ENCODE measurements at places on chromosomes 11 and 22.

DNA sequence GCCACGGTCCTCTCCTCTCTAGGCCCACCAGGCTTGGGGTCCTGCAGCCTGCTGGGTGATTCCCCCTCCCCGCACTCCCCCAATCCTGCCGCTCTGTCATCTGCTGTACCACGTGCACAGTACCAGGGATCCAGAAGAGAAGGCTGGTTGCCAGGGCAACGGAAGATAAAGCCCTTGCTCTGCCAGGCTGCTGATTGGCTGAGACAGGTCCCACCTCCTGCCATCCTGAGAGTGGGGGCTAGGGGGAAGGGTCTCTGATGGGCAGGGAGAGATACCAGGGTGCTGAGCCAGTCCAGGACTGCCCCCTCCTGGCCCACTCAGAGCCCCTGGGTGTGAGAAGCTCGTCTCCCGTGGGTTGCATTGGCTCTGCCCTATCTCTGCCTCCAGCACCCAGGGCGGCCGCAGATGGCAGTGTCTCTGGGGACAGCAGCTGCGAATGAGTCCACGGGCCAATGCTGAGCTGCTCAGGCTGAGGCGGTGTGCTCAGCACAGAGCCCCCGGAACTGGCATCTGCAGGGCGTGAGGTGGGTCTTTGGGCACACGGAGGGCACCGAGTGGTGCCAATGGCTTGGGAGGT lies at the start of gene SMIM45:
Gene SMIM45 (plus strand): TSS at position 253 of the 577 bp plus-strand sequence.
- no peak for DNase-seq

- DNase-seq = no peak
These were observed 24.2 kb upstream of the HORMAD2 start for GRCh38 chr22:30056015-30056414.

DNA sequence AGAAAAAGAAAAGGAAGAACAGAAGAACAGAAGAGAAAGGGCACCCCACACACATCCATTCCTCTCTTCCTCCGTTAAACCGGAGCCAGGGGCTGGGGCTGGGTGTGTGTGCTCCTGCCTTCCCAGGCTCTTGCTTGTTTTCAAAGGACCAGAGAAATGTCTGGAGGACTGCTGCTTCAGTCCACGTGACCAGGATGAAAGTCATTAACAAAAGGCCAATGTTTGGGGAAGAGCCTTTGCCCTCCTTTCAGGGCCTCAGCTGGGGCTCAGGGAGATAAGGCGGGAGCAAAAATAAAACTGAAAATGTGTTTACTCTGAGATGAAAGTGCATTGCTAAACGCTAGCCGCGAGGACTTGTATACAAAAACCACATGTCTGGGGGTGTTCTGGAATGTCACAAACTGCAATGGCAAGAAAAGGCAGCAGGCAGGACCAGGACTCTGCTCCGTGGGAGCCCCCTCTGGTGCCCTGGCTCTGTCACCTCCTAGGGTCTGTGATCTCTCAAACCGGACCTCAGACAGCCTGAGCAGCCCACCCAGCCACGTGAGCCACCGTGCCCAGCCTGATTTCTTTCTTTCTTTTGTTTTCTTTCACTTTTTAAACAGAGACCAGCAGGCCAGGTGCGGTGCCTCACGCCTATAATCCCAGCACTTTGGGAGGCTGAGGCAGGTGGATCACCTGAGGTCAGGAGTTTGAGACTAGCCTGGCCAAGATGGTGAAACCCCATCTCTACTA lies 31.6 kb upstream of the MYH9 start:
- peak; percentile 80 for DNase-seq

GRCh38 chr11:13065200-13065787 lies 56.2 kb downstream of the RASSF10 start:
- no peak for DNase-seq

DNA sequence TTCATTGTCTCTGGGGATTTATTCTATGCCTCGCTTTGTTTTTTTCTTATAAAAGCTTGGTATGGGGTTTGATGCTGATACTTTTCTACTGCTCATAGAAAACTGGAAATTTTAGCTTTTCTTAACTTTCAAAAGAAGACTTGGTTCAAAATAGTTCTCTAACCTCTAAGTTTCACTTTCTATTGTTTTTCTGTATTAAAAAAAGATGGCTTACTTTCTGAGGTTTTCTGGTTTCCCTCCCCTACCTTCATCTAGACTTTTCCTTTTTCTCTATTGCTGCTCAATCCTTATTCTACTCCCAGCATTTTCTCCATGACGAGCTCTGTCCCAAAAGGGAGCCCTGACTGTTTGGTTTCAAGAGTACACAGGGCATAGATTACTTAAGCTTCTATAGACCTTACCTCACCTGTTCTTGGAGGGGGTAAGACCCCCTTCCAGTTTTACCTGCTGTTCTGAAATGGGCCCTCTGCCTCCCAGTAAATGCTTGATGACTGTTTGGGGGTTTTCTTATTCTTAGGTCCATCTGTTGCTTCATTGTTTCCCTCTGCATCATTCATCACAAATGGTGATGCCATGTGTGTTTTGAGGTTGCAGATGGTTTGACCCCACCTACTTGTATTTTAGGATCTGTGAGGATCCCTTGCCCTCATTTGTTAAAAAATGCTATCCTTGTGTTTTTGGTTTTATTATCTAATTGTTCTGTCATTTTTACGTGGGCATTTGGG lies 29.5 kb downstream of the DNHD1 start:
- no peak for DNase-seq

Measured in NB4 (cell line).